ENCODE measurements at places on chromosomes 4 and X.

GRCh38 chrX:150958177-150958576 lies 25.0 kb upstream of the HMGB3 start:
- DNase-seq: no peak

DNA sequence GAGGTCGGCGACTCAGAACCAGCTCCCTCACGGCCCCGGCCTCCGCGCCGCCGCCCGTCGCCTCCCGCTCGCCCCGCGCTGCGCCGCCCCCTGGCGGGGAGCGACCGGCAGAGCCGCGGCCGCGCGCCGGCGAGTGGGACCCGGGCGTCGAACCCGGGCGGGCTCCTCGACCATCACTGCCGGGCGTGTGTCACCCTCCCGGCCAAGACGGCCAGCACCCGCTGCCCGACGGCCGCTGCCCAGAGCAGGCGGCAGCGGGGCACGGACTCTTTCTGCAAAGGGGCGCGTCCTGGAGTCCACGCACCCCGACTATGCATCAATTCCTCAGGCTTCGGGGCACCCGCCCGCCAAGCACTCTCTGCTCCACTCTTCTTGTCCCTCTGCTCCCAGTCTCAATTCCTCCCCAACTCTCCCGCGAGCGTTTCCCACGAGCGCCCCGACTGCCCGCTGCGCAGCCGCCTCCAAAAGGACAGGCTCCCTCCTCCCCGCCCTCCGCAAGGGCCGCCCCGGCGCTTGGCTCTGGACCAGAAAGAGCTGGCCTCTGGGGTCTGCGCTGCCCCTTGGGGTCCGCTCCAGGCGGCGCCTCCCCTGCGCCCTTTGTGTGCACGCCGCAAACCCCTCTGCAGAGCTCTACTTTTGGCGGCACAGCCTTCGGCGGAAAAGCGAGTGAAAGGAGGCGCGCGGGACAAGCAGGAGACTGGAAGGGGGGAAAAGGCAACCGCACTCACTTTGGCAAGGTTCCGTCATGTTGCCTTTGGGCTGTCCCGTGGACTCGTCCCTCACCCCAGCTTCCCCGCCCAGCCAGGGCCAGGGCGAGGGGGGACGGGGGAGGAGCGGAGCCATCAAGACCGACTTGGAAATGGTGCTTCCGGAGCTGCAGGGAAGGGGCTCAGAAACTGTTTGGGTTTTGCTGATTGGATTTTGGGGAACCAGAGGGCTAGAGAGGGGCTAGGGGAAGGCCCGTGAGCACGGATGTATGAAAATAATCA lies 1.0 kb downstream of the PDE5A start:
- DNase-seq: peak; percentile 80

GRCh38 chr4:20395160-20395773 lies 143.6 kb downstream of the SLIT2 start:
- peak; percentile 31 for DNase-seq

GRCh38 chr4:79198951-79199587 lies 126.8 kb downstream of the NAA11 start:
- DNase-seq: no peak

DNA sequence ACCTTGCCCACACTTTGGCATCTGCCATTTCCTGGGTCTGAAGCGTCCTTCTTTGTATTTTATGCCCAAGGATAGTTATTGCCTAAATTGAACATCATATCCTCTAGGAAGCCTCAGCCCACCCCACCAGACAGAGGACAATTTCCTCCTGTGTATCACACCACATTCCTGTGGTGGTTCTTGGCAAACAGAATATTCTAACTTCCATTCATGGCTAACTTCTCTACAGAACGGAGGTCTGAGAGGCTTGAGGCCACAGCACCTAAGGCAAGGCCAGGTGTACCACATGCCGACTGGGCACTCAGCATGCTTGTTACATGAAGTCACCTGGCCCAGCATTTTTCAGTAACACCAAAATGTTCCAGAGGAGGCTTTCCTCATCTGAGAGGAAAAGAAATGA lies 42.4 kb downstream of the CD99L2 start:
- DNase-seq: no peak

DNA sequence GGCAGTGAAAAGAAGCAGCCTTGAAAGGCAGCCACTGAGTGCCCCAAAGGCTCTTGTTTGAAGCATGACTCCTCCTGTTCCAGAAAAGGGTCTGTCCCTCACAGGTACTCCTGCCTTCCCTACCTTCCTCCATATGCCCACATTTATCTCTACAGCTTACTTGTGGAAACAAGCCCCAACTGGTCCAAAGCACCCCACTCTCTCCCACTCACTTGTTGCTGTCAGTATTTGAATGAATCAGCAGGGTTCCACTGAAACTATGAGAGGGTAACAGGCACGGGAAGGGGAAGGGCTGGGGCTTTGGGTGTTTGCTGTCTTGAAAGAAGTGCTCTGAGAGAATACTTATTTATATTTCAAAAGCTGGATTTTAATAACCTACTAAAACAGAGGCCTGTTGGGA lies 34.9 kb downstream of the GPR143 start:
- DNase-seq: no peak

DNA sequence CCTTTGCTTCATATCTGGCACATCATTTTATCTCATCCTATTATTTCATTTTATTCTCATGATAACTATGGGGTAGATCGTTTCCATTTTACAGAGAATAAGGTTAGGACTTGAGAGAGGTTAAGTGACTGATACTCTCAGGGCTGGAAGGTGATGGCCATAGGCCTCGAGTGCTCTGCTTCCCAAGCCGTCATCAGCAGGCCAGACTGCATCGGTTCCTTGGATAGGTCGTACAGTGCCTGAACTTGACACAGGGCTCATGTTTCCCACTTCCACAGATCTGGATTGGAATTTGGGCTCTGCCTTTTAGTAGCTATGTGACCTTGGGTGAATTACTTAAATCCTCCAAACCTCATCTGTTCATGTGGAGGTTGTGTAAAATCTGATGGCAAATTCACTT lies 81.4 kb downstream of the TMEM131L start:
- DNase-seq: no peak

- DNase-seq: no peak
Observed at GRCh38 chrX:37509349-37509748, 62.1 kb upstream of the LANCL3 start.

- DNase-seq: peak; percentile 51
Observed at GRCh38 chrX:10900585-10901289, 210.4 kb upstream of the HCCS start.

DNA sequence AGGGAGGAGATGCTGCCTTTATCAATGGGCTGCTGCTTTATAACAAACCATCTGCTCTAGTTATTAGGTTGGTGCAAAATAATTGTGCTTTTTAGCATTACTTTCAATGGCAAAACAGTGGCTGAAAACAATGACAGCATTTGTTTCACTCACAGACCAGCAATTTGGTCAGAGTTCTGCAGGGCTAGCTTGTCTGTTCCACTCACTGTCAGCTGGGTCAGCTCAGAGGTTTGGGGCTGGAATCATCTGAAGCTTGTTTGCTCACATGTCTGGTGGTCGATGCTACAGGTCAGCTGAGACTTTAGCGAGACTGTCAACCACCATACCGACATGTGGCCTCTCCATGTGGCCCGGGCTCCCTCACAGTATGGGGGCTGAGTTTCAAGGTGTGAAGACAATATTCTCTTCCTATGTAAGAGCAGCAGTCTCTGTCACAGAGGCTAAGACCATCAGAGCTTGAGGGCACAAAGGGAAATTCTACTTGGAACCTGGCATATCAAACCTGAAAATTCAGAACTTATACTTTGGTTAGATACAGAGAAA lies 81.3 kb upstream of the LIMCH1 start:
- DNase-seq: no peak

DNA sequence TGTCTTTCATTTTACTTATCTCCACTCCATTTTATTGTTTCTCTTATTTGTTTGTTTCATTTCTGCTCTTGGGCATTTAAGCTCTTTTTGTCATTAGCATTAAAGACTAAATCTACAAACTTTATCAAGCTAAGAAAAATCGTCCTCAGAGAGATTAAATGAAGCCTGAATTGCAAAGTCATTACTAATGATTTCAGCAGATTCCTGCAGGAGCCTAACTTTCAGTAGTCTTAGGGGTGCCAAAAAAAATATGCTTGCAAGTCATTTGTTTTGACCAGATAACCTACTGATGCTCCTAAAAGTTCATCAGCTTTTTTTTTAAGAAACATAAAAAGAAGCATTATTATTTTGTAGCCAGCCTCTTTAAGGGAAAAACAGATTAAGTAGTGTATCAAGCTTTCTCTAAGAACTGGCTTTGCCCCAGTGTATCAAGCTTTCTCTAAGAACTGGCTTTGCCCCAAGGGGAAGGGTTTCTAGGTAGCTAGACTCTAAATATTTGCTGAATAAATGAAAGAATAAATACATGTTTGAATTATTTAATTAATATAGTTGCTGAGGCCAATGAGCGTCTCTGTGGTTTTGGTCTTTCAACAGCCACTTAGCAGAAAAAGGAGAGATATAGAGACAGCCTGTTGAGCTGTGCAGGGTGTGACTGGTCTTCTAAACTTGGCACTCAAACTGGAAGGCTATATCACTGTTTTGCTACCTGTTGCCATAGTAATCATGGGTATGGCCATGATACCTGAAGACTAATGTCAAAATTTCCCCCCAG lies 174.2 kb downstream of the BTC start:
- no peak for DNase-seq

- peak; percentile 76 for DNase-seq
Observed at GRCh38 chr4:168449719-168450452, 30.4 kb downstream of the DDX60L start.

GRCh38 chr4:5461477-5461876 lies 246.9 kb downstream of the EVC2 start:
- no peak for DNase-seq

GRCh38 chrX:23435575-23435974 lies 100.9 kb downstream of the PTCHD1 start:
- no peak for DNase-seq

DNA sequence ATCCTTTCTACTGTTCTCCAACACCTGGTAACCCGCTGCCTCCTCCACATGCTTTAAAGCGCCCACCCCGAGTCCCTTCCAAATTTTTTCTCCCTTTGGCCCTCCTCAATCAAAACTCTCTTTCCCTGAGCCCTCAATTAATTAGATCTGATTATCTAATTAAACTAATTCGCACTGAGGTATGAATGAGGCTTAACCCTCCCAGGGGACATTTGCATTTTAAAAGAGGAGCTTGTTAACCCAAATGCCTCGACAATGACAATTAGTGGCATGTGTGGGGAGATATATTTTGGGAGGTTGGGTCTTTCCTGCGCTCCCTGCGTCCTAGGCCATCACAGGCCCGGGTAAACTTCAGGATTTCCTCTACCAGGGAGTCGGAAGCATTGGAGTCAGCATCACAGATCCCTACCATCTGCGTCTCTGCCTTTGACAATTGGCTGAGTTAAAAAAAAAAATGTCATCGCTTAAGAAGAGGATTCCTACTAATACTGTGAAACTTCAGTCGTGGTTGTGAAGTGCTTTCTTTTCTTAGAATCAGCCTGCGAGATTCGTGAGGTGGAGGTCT lies 50.6 kb downstream of the TENM3 start:
- DNase-seq: no peak

GRCh38 chr4:139654516-139654915 lies 11.1 kb upstream of the MGST2 start:
- no peak for DNase-seq

GRCh38 chrX:23811108-23811651 lies 28.2 kb downstream of the SAT1 start:
- no peak for DNase-seq

- no peak for DNase-seq
Observed at GRCh38 chr4:26377328-26378311, 56.8 kb downstream of the RBPJ start.

GRCh38 chr4:25103418-25103817 lies 56.8 kb downstream of the SEPSECS start:
- DNase-seq: no peak

- DNase-seq: no peak
Observed at GRCh38 chrX:73562458-73562857, 539 bp upstream of the CHIC1 start.

DNA sequence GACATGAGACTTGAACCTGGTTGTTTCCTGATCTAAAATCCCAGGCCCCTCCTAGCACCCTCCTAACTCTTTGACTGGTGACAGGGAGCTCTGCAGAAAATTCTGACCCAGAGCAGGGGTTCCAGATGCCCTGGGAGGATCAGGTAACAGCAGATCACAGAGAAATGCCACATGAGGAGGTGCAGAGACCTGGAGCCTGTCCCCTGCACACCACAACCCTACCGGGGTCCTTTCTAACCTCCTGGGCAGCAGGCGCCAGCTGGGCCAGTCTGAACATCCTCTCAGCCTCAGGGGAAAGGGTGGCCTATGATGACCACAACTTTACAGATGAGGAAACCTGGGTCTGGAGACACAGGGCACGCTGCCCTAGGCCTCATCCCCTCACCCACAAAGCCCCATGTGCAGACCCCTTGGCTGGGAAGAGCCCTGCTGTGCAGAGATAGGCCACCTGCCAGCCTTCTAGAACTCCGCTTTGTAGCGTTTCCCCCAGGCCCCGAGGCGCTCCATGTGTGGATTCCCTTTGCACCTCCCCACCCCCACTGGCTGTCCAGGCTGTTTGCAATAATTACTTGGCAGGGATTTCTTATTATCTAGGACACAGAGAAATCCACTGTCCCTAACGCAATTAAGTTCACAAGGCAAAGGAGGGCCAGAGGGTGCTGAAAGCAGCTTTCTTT lies 36.5 kb downstream of the WDR1 start:
- DNase-seq: no peak

DNA sequence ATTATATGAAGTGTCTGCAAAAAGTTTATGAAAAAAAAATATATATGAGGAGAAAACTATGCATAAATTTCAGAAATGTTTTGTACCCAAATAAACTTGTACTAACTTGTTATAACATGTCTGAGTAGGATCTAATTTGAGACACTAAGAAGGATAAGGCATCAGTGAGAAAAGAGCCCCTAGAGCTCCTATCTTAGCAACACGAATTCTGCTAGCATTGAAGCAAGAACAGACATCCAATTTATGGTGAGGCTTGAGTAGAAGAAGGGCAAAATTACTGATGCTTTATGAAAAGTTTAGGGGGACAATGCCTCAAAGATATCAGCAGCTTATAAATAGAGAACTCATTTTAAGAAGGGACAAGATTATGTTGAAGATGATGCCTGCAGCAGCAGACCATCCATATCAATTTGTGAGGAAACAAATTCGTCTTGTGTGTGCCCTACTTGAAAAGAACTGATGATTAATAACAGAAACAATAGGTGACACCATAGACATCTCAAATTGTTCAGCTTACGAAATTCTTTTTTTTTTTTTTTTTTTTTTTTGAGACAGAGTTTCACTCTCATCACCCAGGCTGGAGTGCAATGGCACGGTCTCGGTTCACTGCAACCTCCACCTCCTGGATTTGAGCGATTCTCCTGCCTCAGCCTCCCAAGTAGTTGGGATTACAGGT lies 35.7 kb upstream of the ADAM29 start:
- DNase-seq: no peak

- DNase-seq: peak; percentile 73
Observed at GRCh38 chr4:125316791-125317524, 2.2 kb downstream of the FAT4 start.

GRCh38 chrX:50691820-50692219 lies 122.2 kb downstream of the SHROOM4 start:
- DNase-seq: peak; percentile 1
